ENCODE measurements at places on chromosomes 3 and 15. TPM values are rescaled to one million over a fixed set of nuclear protein-coding genes. Genes with fewer than 3 reads are reported as not detected.

RBP2 gene
- not detected for total RNA-seq

ANKDD1A gene
- total RNA-seq: 0.83 TPM

PEX11A gene
- total RNA-seq: 4.3 TPM

DUOX1 gene
- 15.0 TPM for total RNA-seq

ARL14 gene
- 0.17 TPM for total RNA-seq

REC114 gene
- total RNA-seq: not detected

FBXW12 gene
- not detected for total RNA-seq

ACTC1 gene
- not detected for total RNA-seq

NAALADL2 gene
- total RNA-seq: 0.73 TPM

IL17RB gene
- 0.13 TPM for total RNA-seq

TRPM1 gene
- total RNA-seq: not detected

CHDH gene
- total RNA-seq: 0.40 TPM

LOXL1 gene
- 2.3 TPM for total RNA-seq

SMAD6 gene
- 0.83 TPM for total RNA-seq

MESP2 gene
- total RNA-seq: 0.31 TPM

CACNA2D3 gene
- not detected for total RNA-seq

AGBL1 gene
- total RNA-seq: not detected

CDHR4 gene
- total RNA-seq: 0.40 TPM

GP5 gene
- total RNA-seq: 0.42 TPM

HHATL gene
- not detected for total RNA-seq

SLC22A13 gene
- total RNA-seq: 2.5 TPM

Measured in mammary epithelial cell (primary cell).